Iris pigment epithelial cell (primary cell): ENCODE measurements at places on chromosomes 6 and 20.

GRCh38 chr6:17653198-17653882, 53.2 kb downstream of the FAM8A1 start:
- no peak for DNase-seq

DNA sequence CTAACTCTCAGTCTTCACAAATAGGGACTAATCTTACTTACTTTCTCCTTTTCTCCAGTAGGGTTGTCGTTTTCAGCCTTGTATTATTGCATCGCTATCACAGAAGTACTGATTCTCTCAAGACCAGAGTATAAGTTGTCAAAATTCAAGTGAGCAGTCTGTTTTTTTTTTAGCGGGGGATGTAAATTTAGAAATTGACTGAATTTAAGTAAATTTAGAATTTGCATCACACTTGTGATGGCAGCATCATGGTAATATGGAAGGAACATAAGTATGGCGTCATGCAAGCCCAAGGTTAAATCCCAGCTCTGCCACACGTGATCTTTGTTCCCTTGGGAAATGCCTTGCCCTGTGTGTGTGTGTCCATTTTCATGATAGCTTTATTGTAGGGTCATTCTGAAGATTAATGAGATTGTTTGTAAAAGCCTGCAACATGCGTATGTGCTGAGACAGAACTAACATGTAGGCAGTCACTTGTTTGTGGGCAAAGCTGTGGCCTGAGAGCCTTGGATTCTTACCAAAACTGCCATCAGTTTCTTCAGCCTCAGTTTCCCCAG, 52.8 kb upstream of the VSTM2L start:
- no peak for DNase-seq

- no peak for DNase-seq
These were observed 31.7 kb upstream of the MAP3K4 start for GRCh38 chr6:160959726-160960435.

DNA sequence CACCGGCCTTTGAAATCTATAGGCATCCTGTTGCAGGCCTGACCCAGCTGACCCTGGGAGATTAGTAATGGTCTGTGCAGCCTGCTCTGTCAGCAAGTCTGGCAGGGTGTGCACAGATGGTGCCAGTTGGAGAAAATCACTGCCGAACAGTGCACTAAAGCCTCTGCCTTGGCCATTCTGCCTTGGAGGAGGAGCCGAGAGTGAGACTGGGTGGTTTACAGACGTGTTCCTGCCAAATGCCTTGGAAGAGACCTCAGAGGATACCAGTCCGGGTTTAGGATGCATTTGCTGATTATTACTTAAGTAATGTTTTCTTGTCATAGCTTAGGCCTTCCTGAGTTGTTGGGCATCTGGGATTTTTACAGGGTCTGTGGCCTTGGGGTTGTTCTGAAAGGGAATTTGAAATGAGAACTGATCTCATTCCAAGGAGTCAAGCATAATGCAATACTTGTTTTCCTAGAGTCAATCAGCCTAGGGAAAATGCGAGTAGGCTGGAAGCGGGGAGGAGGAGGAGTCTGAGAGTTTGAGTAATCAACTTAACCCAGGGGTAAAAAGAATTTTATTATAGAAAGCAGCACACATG, 292.1 kb downstream of the SOX4 start:
- DNase-seq = peak; percentile 90

- DNase-seq = no peak
These were observed 125.1 kb upstream of the CARMIL1 start for GRCh38 chr6:25154034-25154596.

GRCh38 chr20:7855545-7855944, 84.7 kb downstream of the HAO1 start:
- no peak for DNase-seq

GRCh38 chr6:11025921-11026635, 18.0 kb downstream of the ELOVL2 start:
- no peak for DNase-seq

- DNase-seq = peak; percentile 79
These were observed 542.3 kb downstream of the QKI start for GRCh38 chr6:163956571-163957407.

DNA sequence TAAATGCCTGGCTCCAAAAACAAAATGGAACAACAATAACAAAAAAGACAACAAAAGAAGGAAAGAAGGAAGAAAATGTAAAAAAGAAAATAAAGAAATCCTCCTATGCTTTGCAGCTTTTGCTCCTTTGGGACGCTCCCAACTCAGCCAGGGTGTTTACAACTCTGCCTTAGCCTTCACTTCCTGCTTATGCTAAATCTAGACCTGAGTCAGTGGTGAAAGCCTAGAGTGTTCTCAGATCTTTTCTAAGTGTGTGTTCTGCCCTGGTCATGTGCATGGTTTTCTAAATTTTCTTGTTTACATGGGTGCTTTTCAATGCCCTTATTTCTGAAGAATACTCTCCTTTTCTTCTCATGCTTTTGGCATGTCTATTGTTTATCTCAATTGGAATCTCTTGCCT, 19.5 kb upstream of the GRM1 start:
- no peak for DNase-seq

DNA sequence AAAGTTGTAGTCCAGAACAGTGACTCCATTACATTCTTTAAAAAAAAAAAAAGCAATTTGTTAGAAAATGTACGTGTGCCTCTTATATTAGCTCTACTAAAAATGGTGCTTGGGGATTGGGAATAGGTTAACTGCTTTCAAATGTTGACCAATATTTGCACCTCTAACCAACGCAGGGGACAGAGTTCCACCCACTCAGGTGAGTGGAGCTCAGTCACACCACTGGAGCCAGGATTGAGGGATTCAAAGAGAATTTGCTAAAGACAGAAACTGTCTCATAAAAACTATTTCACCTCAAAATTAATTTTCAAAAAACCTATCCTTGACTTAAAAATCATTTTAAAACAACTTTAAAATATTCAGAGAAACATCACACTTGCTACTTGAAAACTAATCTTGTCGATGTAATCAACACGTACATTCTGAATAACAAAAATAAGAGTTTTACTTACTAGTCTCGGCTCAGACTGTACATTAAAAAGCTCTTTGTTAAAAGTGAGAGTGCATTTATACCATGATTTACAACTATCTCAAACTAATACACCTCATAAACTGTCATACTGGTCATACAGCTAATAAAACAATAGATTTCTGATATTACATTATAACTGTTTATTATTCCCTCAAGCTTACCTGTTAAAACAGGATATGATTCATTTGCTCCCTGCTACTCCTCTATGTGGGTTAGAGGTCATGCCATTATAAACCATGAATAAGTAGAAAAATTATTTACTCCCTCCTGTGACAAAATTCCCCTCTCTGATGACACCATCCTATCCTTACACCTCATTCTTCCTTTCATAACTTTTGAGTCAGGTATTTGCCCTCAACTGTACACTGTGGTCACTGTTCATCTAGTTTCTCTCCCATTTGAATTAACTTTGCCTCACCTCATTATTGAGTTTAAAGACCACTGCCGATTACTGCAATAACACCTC, 88.6 kb downstream of the PDE10A start:
- DNase-seq = peak; percentile 4

- DNase-seq = no peak
These were observed 111.0 kb upstream of the FRMD1 start for GRCh38 chr6:168190014-168190405.

GRCh38 chr6:73314577-73315492, 39.2 kb downstream of the DPPA5 start:
- no peak for DNase-seq

DNA sequence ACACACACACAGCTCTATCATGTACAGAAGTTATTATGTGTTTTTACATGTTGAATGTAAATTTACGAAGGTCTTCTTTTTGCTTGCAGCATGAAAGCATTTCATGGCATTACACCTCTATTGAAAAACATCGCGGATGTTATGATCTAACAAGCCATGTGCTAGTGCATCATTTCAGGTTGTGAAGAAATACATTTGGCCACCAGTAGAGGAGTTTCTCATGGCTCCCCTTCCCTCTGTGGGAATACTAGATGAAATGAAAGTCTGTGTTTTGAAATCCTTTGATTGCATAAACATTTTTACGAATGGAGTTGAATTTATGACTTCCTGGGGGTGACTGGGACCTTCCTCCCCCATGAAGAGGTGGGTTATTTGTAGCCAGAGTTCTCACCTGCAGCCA, 17.7 kb downstream of the MAS1 start:
- DNase-seq = peak; percentile 40

DNA sequence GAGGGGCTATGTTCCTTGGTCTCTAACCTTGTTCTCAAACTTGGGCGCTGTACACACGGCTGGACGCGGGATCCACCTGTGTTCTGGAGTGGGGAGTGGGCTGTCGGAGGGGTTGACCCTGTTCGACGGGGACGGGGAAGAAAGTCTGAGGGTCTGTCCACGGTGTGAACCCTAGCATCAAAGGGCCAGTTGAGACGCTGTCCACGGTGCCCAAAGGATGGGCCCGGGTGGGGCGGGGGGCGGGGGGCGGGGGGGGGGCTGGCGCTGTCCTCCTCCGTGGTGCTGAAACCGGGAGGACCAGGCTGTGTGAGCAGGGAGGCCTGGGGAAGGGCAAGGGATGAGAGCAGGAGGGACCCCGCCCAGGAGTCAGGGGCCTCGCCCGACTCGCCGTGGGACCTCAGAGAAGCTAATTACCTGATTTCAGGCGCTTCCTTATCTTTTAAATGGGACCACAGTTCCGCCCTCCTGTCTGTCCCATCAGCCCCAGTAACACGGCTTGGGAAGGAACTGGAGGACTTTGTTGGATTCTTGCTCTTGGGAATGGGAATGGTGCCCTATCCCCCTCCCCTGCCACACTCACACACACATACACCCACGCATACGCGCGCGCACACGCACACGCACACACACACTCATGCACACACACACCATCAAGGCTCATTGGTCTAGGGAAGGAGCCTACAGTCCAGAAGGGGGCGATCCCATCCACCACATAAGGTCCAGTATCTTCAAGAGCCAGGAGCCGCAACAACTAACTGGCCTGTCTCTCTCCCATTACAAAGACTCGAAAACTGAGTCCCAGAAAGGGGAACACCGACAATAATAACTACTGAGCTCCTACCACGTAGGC, 1.0 kb upstream of the VSTM2L start:
- peak; percentile 87 for DNase-seq

- DNase-seq = no peak
These were observed 50.9 kb upstream of the TAB2 start for GRCh38 chr6:149266659-149267058.

DNA sequence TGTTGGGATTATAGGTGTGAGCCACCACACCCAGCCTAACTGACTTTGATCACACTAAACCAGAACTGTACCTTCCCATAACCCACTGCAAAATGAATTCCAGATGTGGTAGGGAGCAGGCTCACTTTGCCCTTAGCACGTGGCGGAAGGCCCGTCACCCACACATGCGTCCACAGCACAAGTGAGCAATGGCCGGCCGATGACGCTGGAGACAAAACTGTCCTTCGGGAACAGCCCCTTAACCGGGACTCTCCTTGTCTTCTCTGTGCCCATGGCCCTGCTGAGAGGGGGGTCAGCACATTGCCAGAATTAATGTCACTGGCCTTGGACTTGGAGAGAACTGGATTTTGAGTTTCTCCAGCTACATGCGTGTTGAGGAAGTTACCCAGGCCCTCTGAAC, 107.2 kb downstream of the TOX2 start:
- no peak for DNase-seq

DNA sequence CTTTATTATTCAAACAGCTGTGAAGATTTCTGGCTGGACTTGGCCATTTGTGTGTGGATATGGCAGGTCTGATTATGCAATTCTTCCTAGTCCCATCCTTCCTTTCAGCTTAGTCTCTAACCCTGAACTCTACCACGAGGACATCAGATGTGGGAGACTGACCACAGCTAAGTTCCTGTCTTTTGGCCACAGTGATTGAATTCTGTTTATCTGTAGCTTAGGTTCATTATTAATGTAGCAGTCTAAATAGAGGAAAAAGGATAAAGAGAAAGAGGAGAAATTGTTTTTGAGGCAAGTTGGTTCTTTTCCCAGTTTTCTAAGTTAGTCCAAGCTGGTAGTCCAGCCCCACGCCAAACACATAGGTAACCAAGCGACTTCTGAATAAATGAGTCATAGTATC, 598.9 kb downstream of the RFPL4B start:
- peak; percentile 71 for DNase-seq

- DNase-seq = no peak
These were observed 396.5 kb downstream of the RNGTT start for GRCh38 chr6:88566746-88567534.

GRCh38 chr6:10098756-10099528, 315.9 kb downstream of the TFAP2A start:
- DNase-seq = no peak

DNA sequence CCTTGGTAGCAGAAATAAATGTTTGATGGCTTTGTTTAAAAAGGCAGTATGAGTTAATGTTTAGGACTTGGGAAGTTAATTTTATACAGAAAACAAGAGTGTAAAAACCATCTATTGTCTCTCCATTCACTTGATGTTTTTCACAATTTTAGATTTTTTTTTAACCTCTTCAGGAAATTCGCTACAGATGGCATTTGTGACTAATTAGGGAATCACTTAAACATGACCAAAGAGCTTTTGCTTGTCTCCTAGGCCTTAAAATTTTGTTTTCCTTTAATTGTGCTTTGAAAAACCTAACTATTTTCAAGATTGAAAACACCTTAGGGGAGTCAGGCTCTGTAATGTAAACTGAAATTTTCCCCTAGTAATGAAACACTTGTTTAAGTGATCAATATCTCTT, 17.3 kb downstream of the TULP4 start:
- no peak for DNase-seq

- peak; percentile 74 for DNase-seq
These were observed 29.9 kb upstream of the MTRF1L start for GRCh38 chr6:153032255-153032882.
